Fibroblast of skin of scalp (primary cell): ENCODE measurements at places on chromosomes 5 and 9.
A peak's percentile ranks its signal among the peaks of the same experiment; 100 is the strongest.

GRCh38 chr5:120382833-120383232 lies 81.3 kb upstream of the PRR16 start:
- no peak for DNase-seq

- no peak for DNase-seq
These were observed 162.6 kb downstream of the EFNA5 start for GRCh38 chr5:107508097-107508496.

GRCh38 chr9:96719921-96720320 lies 58.0 kb downstream of the ZNF510 start:
- DNase-seq = no peak

- DNase-seq = no peak
These were observed 25.9 kb downstream of the ERGIC1 start for GRCh38 chr5:172859966-172860365.

GRCh38 chr5:111398013-111398412 lies 114.3 kb downstream of the STARD4 start:
- DNase-seq = no peak

DNA sequence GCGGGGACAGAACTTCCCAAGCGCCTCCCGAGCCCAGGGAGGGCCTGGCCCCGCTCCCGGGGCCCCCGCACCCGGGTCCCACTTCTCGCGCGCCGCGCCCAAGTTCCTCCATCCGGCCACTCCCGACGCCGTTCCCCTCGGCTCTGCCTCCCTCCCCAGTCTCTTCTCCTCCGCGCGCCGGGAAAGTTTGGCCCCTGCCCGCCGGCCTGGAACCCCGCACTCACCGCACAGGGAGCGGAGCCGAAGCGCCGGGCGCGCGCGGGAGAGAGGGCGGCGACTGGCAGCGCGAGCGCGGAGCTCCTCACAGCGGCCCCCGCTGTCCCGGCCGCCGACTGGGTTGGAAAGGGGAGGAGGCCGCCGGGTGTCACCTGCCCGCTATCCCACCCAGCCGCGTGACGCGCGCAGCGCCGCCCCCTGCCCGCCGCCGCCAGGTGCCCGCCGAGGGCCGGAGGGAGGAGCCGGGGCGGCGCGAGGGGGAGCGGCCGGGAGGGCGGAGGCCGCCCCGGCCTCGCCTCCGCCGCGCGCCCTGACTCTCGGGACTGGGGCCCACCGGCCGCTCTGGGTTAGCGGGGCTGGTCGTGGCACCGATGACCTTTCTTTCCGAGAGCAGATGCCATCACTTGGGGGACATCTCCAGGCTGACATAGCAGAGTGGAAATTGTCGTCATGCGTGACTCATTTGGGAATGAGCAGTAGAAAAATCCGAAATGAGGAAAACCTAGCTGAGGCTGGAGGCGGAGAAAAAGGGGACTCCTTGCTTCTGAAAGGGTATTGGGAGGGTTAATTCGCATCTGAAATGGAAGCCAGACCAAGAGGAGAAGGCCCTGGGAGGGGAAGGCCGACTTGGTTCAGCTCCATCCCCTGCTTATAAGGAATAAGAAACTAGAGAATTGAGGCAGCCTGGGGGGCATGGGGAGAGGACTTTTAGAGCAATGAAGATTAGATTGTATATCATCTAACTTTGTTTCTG lies at the start of gene ELOVL7:
Gene ELOVL7, minus strand, starts transcription at position 334 of the 970 bp plus-strand sequence. CDS start 56,872 bp downstream, outside the sequence.
- peak; percentile 22 for DNase-seq

DNA sequence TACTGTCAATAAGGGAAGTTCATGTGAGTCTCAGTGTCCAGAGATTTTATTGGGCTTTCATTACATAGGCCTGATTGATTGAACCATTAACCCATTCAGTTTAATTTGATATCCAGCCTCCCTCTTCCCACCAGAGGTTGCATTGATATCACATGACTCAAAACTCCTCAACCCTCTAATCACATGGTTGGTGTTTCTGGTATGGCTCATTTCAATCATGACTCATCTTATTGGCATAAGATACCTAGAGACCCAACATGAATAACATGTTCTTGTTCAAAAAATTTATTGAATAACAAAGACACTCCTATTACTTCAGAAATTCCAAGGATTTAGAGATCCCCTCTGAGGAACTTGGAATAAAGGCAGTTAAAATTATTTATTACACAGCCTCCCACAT lies 982.2 kb downstream of the TLE1 start:
- DNase-seq = peak; percentile 29

GRCh38 chr5:142571371-142571770 lies 114.5 kb downstream of the FGF1 start:
- DNase-seq = no peak

DNA sequence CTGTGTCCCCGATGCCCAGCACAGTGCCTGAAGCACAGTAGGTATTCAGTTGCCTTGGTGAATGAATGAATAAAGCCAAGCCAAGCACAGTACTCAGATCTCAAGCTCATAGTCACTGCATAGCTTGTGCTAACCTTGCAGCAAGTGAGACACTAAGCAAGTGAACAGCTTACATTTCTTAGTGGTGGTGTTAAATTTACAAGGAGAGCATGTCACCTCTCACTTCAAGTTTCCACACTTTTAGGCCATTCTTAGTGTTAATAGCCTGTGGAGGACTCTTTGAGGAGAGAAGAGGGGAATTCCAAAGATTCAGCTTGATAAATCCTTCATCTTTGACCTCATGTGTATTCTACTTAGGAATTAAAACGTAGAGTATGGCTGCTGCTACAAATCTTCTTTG lies 104.7 kb downstream of the C9orf152 start:
- no peak for DNase-seq

DNA sequence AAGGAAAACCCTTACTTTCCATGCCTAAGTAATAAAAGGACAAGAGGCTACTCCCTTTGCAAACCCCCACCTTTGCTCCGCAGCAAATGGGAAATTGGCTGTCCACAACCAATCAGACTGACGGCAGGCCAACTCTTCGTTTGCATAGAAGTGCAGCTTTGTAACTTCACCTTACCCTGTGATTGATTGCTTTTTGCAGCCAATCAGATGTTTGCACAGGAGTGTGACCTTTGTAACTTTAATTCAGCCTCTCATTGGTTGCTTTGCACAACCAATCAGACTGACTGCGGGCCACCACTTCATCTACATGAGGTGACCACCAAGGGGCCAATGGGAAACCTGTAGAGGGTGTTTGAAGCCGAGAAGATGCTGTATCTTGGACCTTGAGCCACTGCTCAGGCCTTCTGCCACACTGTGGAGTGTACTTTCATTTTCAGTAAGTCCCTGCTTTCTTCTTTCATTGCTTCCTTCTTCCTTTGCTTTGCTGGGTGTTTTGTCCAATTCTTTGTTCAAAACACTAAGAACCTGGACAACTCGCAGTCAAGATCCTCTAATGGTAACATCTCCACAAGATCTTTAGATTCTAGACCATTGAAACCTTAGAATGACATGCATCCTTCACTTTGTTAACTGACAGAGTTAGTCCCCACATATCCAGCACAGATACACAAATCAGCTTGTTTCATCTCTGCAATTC lies 51.3 kb upstream of the FREM1 start:
- DNase-seq = no peak

DNA sequence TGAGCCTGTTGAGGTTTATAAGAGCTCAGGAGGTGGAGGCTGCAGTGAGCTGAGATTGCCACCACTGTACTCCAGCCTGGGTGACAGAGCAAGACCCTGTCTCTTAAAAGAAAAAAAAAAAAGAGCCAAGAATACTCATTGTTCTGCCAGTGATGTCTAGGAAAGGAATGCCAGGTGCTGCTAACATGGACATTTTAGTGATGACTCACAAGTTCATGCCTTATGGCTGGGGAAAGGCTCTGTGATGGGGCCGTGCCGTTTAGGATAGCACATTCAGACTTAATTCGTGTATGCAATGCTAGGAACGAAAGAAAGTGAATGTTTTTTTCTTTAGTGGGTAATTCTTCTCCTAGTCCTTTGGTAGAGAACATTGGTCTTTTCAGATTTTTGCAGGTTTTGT lies 134.2 kb downstream of the ARHGAP26 start:
- no peak for DNase-seq

- DNase-seq = no peak
These were observed 974 bp upstream of the SLC12A2 start for GRCh38 chr5:128082551-128083032.

GRCh38 chr5:160500786-160501779 lies 79.4 kb downstream of the PTTG1 start:
- no peak for DNase-seq

- no peak for DNase-seq
These were observed 37.3 kb upstream of the PLPP1 start for GRCh38 chr5:55572020-55572419.

DNA sequence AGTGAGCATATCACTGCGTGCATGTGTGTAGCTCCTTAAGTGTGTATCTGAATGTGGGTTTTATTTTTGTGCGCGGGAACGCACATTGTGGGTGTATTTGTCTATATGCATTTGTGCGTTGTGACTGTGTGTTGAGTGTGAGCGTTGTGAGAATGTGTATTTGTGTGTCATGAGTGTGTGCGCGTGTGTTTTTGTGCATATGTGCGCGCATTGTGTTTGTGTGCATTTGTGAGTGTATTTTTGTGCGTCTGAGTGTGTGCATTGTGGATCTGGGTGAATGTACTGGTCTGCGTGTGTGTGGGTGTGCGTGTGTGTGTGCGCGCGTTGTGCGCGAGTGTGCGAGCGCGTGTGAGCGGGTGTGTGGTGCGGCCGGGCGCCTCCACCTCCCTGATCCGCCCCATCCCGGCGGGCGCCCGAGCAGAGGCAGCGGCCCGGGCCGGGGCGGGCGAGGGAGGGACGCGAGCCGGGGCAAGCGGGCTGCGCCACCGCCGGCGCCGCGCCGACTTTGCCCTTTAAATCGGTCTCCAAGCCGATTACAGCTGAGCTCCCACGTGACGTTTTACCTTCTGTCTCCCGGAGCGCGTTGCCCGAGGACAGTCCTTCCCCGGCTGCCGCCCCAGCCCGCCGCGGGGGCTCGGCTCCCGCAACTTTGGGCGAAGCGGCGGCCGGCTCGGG lies at the start of gene RASGRF2:
Gene RASGRF2, plus strand, starts transcription at position 596 of the 675 bp plus-strand sequence. CDS start 376 bp downstream, outside the sequence.
- no peak for DNase-seq
